B cell (primary cell): ENCODE measurements at places on chromosomes 4 and X.

- H3K27me3 ChIP-seq, result peaks cover 6% of the 10 kb centered on the region
- no peak overlapping the region for H3K27ac ChIP-seq
- H3K4me3 ChIP-seq, result no peak overlapping the region
- no peaks in the 10 kb centered on the region for H3K36me3 ChIP-seq
These were observed 78.1 kb upstream of the GPM6B start for GRCh38 chrX:13894888-13895565.

DNA sequence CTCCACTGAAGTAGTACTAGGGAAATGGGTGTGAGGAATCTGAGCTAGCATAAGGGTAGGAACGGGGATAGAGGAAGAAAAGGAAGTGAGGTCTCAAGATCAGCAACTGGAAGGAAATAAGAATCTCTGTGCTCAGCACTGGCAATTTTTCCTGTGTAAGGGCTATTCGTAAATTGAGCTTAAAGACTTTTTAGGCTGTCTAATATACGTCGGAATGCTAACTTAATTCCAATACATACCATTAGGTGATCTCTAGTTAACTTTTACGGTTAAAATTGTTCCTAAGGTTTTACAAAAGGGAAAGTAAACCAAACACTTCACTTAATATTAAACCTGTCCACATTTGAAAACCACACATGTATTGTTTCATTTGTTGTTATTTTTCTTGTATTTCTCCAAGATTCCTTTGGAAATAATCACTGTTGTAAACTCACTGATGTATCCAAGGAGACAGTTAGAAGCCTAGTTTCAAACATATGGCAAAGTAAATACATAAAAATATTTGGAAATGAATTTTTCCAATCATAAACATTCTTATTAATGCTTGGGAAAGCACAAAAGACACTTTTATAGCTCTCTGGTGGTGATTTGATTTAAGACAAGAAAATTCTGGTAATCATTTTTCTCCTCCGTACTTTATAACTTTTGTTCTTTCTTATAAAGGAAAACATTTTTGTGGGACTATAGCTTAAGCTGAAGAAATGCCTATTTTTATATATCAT lies 28.1 kb upstream of the HPGDS start:
- no peaks in the 10 kb centered on the region for H3K36me3 ChIP-seq
- H3K27me3 ChIP-seq, result no peaks in the 10 kb centered on the region
- H3K27ac ChIP-seq, result no peak overlapping the region
- no peak for DNase-seq
- no peaks in the 10 kb centered on the region for H3K4me1 ChIP-seq

GRCh38 chr4:4812145-4812794 lies 47.2 kb upstream of the MSX1 start:
- no peaks in the 10 kb centered on the region for H3K4me1 ChIP-seq
- H3K4me3 ChIP-seq, result no peak overlapping the region
- H3K27me3 ChIP-seq, result peaks cover 6% of the 10 kb centered on the region
- DNase-seq, result no peak

DNA sequence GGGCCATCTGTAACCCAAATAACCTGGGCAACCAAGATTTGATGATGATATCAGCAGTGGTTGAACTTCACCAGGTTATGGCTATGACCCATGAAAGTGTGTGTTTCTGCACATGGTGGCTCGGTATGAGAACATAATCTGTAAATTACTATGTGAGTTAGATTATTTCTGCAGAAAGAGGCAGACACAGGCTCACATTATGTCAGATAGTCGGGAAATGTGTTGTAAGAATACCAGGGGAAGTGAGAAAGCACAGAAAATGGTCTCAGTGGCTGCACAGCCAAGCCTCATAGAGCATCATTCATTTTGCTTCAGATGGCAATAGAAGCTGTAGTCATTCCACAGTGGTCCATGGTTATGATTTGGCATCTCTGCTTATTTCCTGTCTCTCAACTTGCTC lies 63.0 kb upstream of the RBPJ start:
- no peak overlapping the region for H3K27ac ChIP-seq
- H3K27me3 ChIP-seq, result no peaks in the 10 kb centered on the region
- H3K4me3 ChIP-seq, result no peak overlapping the region

DNA sequence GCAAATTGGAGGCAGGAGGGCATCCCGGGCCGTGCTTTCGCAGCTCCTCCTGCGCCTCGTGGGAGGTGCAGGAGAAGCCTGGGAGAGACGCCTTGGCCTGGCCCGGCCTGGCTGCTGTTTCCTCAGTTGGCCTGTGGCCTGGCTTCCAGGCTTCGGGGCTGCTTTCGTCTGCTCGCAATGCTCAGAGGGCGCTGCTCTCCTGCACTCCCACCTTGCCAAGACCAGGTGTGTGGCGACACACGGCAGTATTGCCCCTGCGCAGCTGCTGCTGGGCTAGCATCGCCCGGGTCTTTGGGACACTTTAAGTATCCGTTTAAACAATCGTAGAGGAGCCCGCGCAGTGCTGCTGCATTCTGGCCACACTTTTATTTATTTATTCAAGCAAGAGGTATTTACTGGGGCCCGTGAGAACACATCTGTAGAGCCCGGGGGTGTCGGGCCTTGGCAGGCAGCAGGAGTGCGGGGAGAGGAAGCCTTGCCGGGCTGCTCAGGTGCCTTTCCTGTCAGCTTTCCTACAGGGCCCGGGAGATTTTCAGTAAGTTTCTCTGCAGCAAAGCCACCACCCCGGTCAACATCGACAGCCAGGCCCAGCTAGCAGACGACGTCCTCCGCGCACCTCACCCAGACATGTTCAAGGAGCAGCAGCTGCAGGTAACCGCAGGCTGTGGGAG lies 26.2 kb upstream of the HGFAC start:
- no peaks in the 10 kb centered on the region for H3K36me3 ChIP-seq
- no peak for DNase-seq
- peaks cover 7% of the 10 kb centered on the region for H3K4me1 ChIP-seq
- no peaks in the 10 kb centered on the region for H3K27me3 ChIP-seq

- no peaks in the 10 kb centered on the region for H3K27me3 ChIP-seq
- no peak overlapping the region for H3K4me3 ChIP-seq
- H3K4me1 ChIP-seq, result no peaks in the 10 kb centered on the region
- no peak overlapping the region for H3K27ac ChIP-seq
- no peaks in the 10 kb centered on the region for H3K36me3 ChIP-seq
These were observed 36.4 kb upstream of the ADH4 start for GRCh38 chr4:99180382-99181070.

DNA sequence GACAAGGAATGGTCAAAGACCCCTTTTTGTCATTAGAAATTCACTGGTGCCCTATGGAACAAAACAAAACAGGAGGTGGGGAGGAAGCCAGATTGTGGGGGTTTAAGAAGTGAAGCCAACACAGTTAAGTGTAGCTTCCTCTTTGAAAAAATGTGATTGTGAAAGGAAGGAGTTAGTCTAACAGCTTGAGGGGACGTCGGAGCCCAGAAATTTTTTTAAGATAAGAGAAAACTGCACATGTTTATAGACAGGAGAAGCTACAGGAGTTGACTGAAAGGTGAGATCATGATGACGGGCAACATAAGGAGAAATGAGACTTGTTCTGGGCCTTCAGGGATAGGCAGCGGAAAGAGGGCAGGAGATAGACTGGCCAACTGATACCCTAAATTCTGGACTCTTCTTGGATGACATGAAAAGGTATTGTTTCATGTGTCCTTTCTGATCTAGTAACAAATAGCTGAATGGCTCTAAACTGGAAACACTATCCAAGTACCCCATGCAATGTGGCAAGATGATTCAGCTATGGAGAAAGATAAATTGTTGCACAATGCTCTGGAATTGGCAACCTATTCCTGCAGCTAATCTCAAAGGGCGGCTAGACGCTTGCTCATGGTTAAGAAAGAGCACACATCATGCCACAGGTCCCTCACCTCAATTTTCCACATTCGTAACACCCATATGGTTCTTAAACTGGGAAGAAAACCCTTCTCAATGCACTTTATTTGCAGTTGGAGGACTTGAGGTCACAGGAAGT lies 3.7 kb upstream of the HDAC8 start:
- no peaks in the 10 kb centered on the region for H3K4me1 ChIP-seq
- H3K4me3 ChIP-seq, result no peak overlapping the region
- H3K27ac ChIP-seq, result no peak overlapping the region
- no peak for DNase-seq

DNA sequence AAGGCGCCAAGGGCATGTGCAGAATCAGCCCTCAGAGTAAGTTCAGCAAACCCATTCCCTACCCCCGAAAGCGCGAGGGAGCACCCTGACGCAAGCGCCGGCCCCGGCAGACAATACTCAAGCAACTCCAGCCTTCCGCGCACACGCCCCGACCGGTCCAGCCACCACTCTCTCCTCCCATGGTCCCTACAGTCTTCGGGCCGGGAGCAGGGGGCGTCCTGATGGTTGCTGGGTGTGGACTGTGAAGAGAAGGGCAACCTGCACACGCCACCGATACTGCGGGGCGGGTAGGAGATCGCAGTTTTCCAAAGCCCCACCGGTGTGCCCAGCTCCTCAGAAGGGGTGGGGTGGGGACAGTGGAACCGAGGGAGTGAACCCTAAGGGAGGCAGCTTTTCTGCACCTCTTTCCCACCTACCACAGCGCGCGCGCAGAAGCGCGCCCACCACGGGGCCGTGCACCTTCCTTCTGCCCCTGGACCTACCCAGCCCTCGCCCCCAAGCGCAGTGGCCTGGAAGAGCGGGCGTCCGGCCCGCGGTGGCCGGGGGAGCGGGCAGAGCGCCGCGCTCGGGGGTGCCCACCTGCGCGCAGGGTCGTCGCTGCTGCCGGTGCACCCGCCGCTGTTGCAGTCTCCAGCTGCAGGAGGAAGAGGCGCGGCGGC lies 650.2 kb upstream of the DIPK2B start:
- H3K36me3 ChIP-seq, result no peaks in the 10 kb centered on the region
- DNase-seq, result peak; percentile 34
- peaks cover 4% of the 10 kb centered on the region for H3K27me3 ChIP-seq
